Posterior vena cava (tissue), 2 donors: ENCODE measurements at places on chromosomes 2 and 18. TPM values are rescaled to one million over a fixed set of nuclear protein-coding genes. Genes with fewer than 3 reads are reported as not detected.

SCN3A gene
- 5.1 TPM for total RNA-seq

ITGA6 gene
- 38.0 TPM for total RNA-seq

DNA sequence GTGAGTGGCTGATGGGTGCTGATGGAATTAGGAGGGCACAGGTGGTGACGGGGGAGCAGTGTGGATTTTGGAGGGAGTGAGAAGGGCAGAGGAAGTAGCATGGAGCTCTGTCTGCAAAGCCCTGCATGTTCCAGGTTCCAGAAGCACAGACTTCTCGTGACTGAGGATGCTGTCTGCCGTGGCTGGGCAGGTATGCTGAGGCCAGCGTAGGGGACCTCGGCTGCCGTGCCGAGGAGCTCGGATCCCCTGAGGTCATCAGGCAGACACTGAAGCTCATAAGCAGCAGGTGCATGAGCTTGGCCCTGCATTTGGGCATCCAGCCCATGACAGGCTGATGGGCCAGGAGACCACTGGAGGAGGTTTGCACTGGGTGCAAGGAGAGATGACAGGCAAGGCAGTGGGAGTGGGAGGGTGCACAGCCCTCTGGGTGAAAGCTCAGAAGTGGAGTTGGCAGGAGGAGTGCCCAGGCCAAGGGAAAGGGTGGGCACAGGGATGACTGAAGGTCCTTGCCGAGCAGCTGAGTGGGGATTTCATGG is 215.3 kb downstream of the SH3RF3 start:
- DNase-seq = no peak

DNA sequence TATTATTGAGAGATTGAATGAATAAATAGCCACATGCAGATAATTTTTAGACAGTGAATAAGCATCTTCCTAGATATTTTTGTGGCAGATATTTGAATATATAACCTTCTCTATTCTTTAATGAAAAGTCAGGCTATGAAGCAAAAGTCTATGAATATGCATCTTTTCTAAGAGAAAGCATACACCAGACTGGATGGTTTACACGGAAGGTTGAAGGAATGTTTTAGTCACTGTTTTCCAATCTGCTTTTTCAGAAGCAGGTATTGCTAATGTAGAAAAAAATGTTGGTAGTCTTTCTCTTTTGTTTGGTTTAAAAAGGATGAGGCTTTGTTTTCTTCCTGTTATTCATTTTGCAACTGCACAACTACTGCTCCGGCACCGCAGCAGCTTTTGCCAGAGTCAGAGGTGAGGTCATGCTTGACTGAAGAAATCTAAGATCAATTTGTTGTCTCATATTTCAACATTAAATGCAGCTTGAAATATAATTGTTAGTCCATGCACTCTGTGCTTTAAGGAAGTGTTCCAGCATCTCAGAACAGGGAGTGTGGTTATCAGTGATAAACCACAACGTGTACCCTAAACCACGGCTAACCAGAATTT is 1540.8 kb upstream of the PIK3C3 start:
- no peak for DNase-seq

ASXL3 gene
- total RNA-seq = 4.3 TPM

- no peak for DNase-seq
Observed at GRCh38 chr18:50928551-50928950, 39.3 kb upstream of the ELAC1 start.
